NCI-H187 (cell line): ENCODE measurements at places on chromosomes 1 and 21.

GRCh38 chr1:150876119-150876454 is 312 bp downstream of the ARNT start:
- no peak for DNase-seq

- no peak for DNase-seq
Measured at GRCh38 chr1:94401206-94401605, 17.0 kb upstream of the ABCD3 start.

- DNase-seq: no peak
Measured at GRCh38 chr21:43307677-43308070, 119.3 kb downstream of the SIK1 start.

DNA sequence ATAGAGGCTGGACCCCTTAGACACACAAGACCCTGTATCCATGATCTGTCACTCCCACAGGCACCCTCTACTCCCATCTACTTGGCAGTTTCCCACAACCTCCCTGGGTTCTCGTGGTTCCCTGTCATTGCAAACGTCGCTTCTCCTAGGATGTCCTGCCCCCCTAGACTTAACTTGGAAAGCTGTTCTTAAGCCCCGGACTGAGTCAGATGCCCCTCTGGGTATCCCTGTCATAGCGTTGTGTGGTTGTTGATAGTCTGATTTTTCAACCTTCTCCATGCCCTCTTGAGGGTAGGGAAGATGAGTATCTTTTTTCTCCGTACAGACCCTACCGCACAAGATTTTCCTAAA is 11.8 kb downstream of the RCC1 start:
- no peak for DNase-seq

GRCh38 chr1:186482661-186483255 is 21.8 kb upstream of the PDC start:
- no peak for DNase-seq

GRCh38 chr1:8477166-8477982 is 159.5 kb downstream of the SLC45A1 start:
- no peak for DNase-seq

GRCh38 chr1:202056644-202057334 is 46.4 kb downstream of the ELF3 start:
- peak; percentile 96 for DNase-seq

GRCh38 chr1:18700530-18700929 is 69.9 kb downstream of the PAX7 start:
- no peak for DNase-seq

- no peak for DNase-seq
Measured at GRCh38 chr1:102241431-102242338, 245.0 kb upstream of the OLFM3 start.
